Hypothalamus (tissue), 51 donors: ENCODE measurements at places on chromosomes 13 and 19.
A peak's percentile ranks its signal among the peaks of the same experiment; 100 is the strongest.

DNA sequence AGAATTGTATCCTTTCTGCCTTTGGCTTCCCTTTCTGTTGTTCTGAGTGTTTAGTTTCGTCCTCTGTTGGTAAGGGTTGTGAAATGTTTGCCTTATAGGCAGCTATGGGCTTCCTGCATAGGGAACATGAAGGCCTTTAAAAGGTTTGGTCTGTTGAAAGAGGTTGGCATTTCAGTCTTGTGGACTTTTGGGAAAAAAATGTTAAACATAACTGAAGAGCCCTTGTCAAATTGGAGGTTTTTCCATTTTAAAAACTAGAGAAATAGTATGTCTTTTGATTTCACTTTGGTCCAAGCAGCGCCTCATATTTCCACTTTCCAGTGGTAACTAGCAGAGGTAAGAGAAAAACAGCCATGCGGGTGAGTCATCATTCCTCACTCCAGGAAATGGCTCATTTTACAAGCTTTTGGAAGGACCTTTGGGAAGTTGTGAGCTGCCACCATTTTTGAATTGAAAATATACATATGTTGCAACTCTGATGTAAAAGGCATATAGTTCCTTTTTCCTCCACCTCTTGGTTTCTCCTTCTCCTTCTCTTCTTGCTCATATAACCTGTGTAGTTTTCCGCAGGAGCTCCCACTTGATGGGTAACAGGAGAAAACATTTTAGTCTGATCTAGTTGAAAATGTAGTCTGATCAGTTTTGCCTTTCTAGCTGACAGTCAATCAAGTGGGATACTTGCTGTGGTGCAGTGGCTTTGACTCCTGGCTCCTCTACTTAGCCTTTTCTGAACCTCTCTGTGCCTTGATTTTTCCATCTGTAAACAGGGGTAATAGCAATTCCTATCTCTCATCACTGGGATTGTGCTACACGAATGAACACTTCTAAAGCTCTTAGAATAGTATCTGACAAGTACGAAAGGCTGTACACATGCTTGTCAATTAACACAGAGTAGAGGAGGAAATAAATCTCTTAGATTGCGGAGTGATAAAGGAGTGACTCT, 23.0 kb downstream of the GPC6 start:
- no peak for DNase-seq

DNA sequence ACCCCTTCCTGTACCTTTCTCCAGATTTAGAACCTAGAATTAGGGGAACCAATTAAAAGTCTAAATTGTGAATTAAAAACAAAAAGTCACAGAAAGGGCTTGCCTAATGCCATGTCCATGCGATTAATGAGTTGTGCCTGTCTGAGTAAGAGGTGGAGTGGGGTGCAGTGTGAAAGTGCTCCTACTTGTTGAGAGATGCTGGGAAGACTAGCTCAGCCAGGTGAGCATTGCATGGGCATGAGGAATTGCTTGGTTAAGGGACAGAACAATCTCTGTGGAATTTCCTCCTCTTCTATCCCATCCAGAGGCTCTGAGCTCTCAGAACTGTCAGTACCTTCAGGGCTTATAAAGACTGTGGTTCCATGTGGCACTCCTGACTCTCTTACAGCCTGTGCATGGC, 159.0 kb upstream of the UBL3 start:
- no peak for DNase-seq

DNA sequence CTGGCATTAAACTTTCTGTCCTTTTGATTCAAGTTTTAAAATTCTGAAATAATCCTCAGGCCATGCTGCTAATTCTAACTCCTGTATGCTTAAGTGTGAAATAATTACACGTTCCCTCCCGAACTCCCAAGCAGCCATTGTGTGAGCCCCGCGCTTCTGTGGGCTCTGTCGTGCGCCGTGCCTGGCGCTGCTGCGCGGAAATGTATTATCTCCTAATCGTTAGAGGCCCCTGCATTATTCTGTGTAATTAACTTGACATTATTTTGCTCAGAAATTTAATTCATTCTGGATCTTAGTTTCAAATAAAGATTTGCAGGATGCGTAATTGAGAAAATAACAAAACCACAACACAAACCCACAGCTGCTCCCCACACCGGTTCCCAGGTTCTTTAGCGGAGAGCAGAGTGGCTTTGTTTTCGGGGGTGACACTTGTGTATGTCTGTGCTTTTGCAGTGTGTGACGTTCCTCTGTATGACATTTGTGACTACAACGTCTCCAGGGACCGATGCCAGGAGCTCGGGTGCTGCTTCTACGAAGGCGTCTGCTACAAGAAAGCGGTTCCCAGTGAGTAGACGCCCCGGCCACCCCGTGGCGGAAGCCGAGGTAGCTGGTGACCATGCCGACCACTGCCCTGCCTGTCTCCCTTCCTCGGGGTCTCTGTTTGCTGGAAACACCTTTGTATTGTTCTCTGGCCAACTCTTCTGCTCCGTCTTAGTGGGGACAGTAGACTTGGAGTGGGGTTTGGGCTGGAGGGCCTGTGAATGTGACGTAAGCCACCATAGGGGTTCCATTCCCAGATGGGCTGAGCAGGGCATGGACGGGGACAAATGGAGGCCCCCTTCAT, 7.5 kb downstream of the TEX29 start:
- DNase-seq: no peak

- DNase-seq: no peak
These were observed 20.9 kb downstream of the MAP2K2 start for GRCh38 chr19:4103080-4103433.

DNA sequence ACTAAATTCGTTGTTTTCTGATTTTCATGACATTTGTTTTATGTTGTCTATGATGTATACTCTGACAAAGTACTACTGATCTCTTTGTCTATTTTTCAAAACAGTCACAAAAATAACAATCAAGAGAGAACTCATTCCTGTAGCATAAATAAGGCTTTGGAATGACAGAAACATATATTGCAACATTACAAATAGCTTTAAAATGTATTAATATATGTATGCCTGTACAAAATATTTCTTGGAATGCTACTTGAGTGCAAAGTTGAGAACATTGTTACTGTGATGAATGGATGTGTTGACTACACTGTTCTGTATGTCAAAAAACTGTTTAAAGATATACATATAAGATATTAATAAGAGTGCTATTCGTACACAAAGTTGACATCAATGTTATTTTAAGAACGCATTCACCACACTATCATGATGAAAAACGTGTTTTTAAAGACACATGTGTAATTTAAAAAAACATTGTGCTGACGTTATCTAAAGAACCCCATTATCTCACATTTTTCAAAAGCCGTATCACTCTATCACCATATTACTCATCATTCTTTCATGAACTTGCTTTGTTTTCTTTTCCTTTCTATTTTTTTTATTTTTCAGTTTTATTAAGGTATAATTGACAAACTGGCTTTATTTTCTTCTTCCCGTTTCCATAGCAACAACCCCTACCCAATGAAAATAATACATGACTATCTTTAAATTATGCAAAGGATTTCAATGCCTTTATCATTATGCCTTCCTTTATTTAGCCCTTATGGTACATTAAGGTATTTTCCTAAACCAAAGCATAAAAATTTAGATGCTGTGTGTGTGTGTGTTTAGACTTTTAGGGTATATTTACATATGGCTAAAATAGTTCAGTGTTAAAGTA, 918.8 kb downstream of the SLITRK1 start:
- no peak for DNase-seq

- no peak for DNase-seq
These were observed 617.2 kb downstream of the SLITRK5 start for GRCh38 chr13:88288326-88288725.

- DNase-seq: no peak
These were observed 2.4 kb downstream of the GADD45B start for GRCh38 chr19:2478278-2478755.

GRCh38 chr13:40943073-40943472, 76.0 kb downstream of the ELF1 start:
- DNase-seq: no peak

DNA sequence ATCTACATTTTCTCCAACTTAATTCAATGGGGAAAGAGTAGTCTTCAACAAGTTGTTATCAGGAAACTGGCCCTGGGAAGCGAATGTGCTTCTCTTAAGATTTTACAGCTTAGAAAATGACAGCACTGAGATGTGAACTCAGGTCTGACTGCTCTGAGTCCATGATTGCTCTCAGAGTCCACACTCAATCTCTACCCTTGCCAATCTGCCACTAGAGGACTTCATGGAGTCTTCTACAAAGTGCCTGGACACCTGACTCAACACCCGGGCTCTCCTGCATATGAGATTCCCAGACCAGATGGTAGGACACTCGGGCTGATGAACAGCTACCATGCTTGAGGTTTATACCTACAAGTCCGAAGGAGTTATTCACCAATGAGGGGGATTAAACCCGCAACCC, 74.8 kb downstream of the ABCC4 start:
- DNase-seq: no peak

- DNase-seq: no peak
These were observed 23.5 kb downstream of the URI1 start for GRCh38 chr19:29965492-29965891.

DNA sequence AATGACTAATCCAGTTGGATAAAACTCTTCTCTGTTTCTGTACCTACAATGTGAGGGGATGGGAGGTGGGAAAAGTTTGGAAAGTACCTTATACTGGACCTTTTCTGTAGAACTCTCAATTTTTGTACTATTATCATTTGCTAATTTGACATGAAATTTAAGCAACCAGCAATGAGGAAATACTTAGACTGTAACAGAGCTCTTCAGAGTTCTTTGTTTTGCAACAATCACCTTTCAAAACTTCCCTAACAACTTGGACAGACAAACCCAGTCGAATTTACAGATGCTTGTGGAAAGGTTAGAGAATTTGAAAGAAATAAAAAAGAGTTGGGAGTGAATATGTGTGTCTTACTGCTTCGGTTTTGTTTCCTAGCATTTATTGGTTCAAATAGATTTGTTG, 16.8 kb downstream of the KBTBD7 start:
- DNase-seq: no peak

DNA sequence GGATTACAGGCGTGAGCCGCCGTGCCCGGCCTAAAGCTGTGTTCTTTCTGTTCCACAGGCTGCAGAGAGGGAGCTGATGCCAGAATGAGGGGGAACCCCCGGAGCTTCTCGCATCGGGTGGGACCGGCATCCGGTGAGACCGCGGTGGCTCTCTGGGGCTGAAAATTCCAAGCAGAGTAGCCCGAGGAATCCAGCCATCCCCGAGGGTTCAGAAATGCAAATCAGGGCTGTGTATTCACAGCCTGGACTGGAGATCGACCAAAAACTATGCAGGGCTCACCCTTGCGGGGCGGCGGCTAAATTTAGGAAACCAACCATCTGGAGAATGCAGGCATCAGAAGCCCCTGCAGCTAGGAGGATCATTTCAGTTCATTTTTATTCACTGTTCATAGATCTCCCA, 99.2 kb downstream of the GNG7 start:
- DNase-seq: no peak

GRCh38 chr13:95112883-95113282, 188.4 kb downstream of the ABCC4 start:
- no peak for DNase-seq

DNA sequence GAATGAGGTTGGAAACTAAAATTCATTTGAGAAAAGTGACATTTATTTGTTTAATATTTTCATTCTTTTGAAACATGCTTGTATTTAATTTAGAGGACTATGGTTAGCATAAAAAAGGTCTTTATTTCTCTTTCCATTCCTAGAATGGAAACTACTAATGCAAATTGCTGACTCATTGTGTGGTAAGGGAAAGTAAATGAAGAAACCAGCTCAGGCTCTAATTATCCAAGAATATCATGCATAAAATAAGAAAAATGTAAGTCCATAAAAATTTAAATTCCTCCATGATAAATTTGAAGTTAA, 777.0 kb upstream of the SLITRK1 start:
- DNase-seq: no peak

DNA sequence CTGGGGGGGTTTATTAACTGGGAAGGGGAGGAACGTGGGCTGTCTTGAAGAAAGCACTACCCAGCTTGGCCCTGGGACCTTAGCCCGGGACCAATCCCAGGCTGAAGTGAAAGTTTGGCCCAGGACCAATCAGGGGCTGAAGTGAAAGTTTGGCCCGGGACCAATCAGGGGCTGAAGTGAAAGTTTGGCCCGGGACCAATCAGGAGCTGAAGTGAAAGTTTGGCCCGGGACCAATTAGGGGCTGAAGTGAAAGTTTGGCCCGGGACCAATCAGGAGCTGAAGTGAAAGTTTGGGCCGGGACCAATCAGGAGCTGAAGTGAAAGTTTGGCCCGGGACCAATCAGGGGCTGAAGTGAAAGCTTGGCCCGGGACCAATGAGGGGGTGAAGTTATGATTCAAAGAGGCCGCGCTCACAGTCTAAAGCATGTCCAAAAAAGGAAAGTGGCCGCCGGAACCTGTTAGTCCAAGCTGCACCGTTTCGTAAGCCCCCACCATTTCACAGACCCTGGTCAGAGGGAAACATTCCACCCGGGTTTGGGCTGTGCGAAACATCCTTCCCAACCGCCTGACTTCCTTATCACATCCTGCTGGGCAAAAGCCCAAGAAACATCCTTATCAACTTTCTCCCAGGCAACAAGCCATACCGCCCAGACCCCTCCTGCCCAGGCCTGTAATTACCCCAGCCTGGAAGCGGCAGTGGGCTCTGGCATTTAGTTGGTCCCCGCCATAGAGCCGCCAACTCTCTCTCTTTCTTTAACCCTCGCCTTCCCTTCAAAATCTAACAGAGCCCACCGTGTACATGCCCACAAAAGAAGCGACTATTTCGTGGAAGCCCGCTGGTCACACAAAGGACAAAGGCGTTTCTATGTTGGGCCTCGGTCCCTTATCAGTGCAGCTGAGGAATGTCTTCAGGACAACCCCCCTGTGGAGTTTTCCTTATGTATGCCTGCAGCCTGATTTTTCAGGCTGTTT, 1.1 kb downstream of the ZNF850 start:
- DNase-seq: peak; percentile 7

- peak; percentile 36 for DNase-seq
These were observed 114.0 kb downstream of the STK24 start for GRCh38 chr13:98462946-98463345.

- no peak for DNase-seq
These were observed 49.0 kb upstream of the FRY start for GRCh38 chr13:31982540-31982939.

DNA sequence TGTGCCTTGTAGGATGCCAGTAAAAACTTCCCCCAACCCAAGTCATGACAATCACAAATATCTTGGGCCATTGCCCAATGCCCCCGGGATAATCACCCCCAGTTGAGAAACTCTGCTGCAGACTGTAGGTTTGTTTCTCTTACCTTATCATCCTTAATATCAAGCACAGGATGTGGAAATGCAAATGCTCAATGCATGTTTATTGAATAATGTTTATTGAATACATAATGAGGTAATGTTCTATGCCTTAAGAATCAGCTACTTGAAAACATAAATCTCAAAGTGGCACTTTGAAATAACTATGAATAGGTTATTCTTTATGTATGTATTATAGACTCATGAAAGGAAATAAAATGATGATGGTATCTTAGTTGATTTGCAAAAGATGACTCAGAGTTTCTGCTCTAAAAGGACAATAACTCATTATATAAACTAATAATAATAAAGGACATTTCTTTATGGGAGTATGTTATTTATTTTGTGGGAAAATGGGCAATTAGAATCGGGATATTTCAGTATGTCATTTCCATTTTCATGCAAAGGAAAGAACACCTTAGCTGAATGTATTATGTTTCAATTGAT, 414.2 kb downstream of the EFNB2 start:
- DNase-seq: no peak

- no peak for DNase-seq
These were observed 864.1 kb downstream of the DIAPH3 start for GRCh38 chr13:59299584-59299983.
